Fibroblast of skin of left biceps (primary cell): ENCODE measurements at places on chromosomes 6 and 20.

DNA sequence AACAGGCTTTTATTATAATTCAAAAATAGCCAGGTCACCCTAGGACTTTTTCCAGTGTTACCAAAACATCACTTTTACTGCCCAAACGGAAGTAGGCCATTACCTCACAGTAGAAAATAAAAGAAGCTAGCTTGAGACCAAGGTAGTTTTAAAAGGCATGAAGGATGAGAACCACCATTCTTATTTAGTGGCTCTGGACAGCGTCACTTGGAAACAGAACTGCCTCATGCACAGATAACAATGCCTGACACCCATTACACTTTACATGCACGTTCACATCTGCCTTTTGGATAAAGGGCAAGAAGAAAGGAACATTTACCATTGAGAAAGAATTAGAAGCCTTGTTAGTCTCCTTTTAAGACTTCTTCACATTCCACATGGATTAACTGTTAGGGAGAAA, 1.9 kb upstream of the PAQR8 start:
- no peak for DNase-seq

DNA sequence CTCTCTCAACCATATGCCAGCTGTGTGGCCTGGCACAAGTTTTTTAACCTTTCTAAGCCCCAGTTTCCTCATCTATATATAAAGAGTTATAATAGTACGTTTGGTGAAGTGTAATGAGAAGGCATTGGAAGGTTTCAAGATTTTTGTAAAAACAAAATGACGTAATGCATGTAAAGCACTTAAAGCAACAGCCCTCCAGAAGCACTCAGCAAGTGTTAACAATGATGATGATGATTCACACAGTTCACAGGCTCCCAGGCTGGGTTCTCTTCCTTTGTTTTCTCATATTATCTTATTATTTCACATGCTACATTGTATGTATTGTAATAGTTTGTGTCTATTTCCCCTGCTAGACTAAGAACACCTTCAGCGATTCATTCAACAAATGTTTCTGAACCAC, 6.2 kb downstream of the CEP250 start:
- no peak for DNase-seq

DNA sequence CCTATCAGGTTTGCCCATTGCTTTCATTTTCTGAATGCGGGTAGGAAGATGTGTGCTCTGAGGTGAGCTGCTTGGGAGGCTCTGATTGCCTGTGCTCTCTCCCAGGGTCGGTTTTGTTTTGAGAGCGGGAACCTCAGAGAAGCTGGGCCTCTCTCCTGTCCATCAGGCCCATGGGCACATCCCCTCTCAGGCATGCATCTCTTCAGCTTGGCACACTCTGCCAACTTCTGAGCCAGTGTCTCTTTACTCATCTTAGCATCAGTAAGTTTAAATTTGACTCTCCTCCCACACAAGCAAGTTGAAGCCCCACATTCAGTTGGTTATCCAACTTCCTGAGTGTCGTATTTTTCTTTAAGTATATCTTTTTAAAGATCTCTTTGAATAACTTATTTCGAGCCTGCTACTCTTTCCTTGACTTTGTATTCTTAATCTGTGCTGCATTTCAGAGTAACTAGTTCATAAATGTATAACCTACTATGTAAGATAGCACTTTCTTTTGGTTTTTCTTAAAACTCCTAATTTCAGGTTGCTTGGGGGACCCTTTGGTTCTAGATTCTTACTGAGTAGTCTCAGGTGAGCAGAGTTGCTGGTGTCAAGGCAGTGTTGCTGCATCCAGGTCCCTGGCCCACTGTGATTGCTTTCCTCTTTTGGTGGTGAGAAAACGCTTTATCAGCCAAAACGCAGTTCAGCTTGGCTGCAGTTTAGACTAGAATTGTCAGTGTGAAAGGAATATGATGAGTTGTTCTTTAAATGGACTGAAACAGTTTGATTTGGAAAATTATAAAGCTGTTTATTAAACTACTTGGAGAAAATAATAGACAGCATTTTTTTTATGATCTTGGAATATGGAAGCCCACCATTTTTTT, 54.8 kb downstream of the SNX9 start:
- no peak for DNase-seq

- DNase-seq: no peak
Observed at GRCh38 chr20:20292472-20292871, 75.4 kb upstream of the INSM1 start.

- DNase-seq: no peak
Observed at GRCh38 chr6:43817192-43817591, 47.2 kb downstream of the VEGFA start.

- DNase-seq: no peak
Observed at GRCh38 chr20:22690616-22691179, 106.3 kb upstream of the FOXA2 start.

DNA sequence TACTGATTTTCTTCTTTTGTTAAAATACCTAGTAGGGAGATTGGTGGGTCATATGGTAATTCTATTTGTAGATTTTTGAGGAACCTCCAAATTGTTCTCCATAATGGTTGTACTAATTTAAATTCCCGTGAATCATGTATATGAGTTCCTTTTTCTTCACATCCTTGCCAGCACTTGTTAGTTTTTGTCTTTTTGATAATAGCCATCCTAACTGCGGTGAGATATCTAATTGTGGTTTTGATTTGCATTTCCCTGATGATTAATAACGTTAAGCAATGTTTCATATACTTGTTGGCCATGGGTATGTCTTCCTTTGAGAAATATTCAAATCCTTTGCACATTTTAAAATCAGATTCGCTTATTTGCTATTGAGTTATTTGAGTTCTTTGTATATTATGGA, 110.9 kb downstream of the JAG1 start:
- no peak for DNase-seq

- no peak for DNase-seq
Observed at GRCh38 chr6:137647762-137648447, 153.7 kb upstream of the OLIG3 start.

- no peak for DNase-seq
Observed at GRCh38 chr6:82906489-82906888, 159.2 kb downstream of the UBE3D start.

GRCh38 chr6:104829183-104829958, 30.3 kb downstream of the HACE1 start:
- no peak for DNase-seq

- DNase-seq: no peak
Observed at GRCh38 chr6:64712606-64713005, 994.4 kb downstream of the EYS start.

GRCh38 chr6:54335871-54336270, 27.6 kb downstream of the TINAG start:
- peak; percentile 97 for DNase-seq

DNA sequence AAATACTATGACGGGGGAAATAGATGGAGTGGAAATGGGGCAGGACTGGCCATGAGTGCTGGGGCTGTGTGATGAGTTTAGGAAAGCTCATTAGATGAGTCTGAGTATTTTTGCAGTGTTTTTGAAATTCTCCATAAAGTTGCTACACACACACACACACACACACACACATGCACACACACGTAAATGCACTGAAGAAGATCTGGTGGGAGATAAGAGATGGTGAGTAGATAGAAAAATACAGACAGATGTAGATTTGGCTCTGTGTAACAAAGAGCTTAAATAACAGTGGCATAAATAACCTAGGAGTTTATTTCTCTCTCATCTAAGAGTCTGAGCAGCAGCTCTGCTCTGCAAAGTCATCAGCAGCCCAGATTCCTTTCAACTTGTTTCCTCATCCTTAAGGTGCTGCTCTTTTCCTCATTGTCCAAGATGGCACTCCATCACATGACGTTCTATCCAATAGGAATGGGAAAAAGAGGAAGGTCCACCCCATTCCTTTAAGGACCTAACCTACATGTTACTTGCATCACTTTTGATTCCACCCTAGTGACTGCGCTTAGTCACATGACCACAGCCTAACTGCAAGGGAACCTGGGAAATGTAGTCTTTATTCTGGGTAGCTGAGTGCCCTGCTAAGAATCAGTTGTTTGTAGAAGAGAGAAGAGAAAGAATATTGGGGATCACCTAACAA, 76.4 kb downstream of the EYA2 start:
- peak; percentile 74 for DNase-seq

DNA sequence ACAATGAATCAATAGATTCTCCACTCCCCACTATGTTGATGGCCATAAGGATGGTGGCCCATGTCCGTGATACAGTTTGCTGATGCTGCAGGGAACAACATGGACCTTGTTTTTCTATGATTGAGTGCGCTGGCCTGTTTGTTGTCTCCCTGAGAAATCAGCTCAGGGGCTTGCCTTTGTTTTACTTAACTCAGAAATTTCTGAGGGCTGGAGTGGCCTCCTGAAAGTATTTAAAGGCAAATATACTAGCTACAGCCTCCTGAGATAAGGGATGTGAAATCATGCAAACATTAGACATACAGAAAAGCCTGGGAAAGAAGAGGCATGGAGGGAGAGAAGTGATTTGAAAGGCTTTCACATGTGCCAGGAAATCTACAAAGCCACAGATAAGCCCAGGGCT, 170.3 kb upstream of the FLRT3 start:
- no peak for DNase-seq

DNA sequence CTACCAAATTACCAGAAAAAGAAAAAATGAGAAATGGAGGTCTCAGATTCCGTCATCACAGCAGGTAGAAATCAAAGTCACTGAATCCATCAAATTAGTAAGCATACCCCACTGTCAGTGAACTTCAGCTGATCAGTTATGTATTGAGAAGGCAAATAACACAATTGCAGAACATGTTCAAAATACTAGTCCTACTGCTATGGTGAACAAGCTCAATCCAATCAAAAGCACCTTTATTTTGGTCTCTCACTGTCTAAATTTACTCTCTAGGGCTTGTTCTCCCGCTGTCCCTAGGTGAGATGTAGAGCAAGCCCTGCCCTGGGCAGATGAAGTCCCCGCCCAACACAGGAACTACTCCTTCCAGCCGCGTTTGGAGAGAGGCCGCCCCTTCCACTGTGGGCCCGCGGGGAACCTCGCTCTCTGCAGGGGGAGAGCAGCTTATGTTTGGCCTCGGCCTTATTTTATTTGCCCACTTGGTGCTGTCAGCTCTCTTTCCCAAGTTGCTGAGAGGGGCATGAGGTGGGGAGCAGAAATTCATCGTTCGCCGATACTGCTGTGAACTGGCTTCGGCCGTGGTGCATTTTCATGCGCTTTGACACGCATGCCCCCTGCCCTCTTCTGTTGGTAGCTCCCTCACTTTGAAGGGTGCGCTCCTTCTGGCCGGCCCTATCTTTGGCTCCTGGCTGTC, 14.3 kb upstream of the MAP1LC3A start:
- DNase-seq: no peak

GRCh38 chr6:5563086-5563485, 301.8 kb downstream of the FARS2 start:
- DNase-seq: no peak

GRCh38 chr6:26118999-26119398, 31.8 kb downstream of the HFE start:
- DNase-seq: no peak

DNA sequence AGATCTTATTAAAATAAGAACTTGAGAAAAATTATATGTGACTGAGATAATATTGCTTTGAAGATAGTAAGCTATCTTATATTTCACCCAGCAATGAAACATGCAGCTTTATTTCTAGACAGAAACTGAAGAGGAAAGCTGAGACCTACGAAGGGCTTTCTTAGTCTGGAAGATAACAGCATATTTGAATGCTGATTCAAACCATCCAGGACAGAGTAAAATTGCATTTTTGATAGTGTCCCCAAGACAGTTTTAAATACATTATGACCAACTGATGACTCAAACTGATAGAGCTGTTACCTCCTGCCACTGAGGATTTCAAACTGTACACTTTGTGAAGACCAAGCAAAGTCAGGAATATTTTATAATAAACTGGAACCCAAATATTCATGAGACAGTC, 409.6 kb downstream of the GRIK2 start:
- no peak for DNase-seq

DNA sequence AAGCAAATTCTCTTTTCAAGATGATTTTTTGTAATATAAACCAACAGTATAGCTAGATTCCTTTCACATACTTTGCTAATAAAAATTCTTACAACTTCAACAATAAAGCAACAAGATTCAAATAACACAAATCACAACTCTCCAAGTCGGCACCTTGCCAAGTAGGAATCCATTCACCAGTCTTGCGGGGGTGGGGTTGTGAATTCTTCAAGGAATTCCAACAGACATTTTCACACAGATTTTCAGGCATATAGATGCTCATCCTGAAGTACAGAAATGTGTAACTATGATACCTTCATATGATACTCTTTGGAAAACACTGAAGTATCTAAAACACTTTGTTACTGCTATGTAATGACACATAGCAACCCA, 36.5 kb downstream of the SCML4 start:
- no peak for DNase-seq

DNA sequence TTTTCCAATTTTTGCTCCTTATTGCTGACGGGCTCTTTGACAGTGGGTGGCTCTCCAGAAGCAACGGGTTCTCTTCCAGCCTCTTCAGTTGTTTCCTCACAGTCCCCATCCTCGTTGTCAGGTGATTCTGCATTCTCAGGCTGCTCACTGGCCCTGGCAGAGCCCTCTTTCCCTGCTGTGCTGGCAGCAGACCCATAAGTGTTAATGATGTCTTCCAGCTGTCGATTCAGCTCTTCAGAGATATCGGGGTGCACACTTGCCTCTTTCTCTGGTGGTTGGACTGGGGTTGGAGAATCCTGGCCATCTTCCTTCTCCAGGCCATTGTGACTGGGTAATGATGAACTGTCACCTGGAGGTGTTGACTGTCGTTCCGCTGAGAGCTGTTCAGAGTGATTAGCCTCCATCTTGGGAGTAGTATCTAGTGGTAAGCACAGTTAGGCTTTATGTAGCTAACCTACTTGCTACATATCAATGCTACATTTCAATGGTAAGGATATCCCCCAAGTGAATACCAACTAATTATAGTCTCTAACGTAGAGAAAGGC, 3.2 kb downstream of the TXLNB start:
- DNase-seq: no peak

DNA sequence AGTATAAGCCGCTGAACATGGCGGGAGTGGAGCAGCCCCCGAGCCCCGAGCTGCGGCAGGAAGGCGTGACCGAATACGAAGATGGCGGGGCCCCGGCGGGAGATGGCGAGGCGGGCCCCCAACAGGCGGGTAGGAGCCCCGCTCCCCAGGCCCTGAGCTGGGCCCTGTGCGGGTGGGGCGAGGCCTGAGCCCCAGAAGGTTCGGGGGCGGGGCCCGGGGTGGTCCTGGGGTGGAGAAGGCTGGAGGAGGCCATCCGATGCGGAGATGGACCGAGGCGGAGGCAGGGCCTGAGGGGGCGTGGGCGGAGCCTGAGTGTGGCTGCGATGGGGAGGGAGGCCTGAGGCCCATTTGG, 7.1 kb downstream of the L3MBTL1 start:
- DNase-seq: no peak

GRCh38 chr6:132937466-132937906, 123.1 kb downstream of the RPS12 start:
- DNase-seq: no peak

DNA sequence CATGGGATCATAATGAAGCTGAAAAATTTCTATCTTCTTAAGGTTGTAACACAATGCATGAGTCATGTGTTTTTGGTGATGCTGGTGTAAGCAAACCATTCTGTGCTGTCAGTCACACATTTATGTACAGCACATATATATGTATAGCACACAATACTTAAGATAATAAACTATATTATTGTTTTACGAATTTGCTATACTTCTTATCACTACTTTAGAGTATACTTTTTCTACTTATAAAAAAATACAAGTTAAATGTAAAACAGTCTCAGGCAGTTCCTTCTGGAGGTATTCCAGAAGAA, 920.1 kb upstream of the FLRT3 start:
- no peak for DNase-seq

- DNase-seq: peak; percentile 30
Observed at GRCh38 chr6:4446982-4447381, 311.6 kb upstream of the ECI2 start.
